Stimulated activated CD8-positive, alpha-beta memory T cell treated with anti-CD3 and anti-CD28 coated beads, Interleukin-2, amount 100 ng/mL, for 48 hours (primary cell): ENCODE measurements at places on chromosomes 1 and 21.
A peak's percentile ranks its signal among the peaks of the same experiment; 100 is the strongest.

DNA sequence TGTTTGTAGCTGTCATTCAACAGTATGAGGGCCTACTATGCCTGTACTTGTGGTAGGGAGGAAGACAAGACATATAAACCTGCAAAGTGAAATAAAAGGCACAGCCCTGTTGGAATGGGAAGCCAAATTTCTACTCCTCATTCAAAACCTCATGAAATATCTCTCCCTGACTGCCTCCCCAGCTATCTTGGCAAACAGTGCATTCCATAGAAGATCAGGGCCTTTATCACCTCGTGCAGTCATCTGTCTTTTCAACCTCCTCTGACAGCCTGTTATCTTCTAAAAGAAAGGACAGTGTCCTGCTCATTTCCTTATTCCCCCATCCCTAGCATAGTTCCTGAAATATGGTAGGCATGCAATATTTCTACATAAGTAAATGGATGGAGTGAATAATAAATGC lies 71.0 kb downstream of the SH3GLB1 start:
- DNase-seq = no peak

GRCh38 chr1:68047659-68048026 lies 2.8 kb downstream of the DIRAS3 start:
- no peak for DNase-seq

DNA sequence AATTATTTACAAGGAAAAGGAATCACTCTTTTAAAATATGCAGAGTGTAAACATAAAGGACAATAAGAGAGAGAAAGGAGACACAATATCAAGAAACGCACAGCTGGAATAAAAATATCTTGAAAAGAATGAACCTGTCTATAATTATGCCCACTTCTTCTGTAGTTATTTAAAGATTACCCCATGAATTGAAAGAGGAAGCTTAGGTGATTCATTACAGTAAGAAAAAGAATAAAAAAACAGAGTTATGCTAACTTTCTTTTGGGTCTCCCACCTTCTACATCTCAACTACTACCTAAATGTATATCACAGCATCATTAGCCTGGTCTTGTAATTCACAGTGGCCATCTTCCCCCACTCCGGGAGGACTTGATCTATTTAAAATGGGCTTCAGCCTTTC lies 182.1 kb downstream of the MRPL39 start:
- no peak for DNase-seq

- no peak for DNase-seq
Observed at GRCh38 chr1:106225403-106225802, 831.1 kb upstream of the PRMT6 start.

- DNase-seq = no peak
Observed at GRCh38 chr1:177351361-177352108, 180.8 kb downstream of the BRINP2 start.

GRCh38 chr1:235776396-235776795 lies 90.3 kb downstream of the LYST start:
- no peak for DNase-seq

DNA sequence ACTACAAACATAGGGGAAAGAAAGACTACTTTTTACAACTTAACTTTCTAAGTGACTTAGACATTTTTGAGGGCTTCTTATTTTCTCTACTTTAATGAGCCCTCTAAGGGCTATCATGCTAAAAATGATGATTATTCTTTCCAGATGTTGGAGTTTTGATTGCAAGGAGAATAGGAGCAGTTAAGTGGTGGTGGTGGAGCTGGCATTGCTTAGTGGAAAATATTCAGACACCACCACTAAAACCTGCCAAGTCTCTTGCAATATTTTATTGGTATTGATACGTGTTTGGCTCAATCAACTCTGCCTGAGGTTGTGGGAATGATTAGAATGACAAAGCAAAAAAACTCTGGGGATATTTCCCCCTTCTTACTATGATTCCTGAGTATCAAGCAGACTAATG lies 82.6 kb upstream of the PTGFR start:
- no peak for DNase-seq

DNA sequence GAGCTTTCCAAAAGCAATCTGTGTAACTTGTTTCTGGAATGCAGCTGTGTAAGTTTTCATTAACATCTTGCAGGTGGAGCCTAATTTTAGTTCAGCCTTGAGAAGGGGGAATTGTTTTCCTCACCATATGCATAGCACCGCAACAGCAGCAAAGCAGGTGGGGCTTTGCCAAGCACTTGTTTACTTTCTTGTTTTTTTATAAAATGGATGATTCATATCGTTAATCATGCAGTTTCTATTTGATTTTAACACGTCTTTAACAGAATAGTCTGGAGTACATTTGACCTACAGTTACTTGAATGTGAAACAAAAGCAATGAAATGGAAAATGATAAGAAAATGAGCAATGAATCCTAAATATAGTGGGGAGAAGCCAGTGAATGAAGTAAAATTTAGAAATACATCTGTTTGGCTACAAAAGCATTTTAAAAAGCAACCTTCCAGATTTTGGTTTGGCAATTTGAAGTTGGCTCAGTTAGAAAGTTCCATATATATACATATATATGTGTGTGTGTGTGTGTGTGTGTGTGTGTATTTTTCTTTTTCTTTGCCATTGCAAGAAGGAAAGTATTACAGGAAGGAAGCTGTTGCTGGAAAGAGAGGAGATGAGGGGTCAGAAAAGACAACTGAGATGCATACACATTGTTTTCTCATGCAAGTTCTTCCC lies 119.0 kb upstream of the ADGRL2 start:
- no peak for DNase-seq

- DNase-seq = no peak
Observed at GRCh38 chr1:14592004-14592631, 6.4 kb upstream of the KAZN start.

DNA sequence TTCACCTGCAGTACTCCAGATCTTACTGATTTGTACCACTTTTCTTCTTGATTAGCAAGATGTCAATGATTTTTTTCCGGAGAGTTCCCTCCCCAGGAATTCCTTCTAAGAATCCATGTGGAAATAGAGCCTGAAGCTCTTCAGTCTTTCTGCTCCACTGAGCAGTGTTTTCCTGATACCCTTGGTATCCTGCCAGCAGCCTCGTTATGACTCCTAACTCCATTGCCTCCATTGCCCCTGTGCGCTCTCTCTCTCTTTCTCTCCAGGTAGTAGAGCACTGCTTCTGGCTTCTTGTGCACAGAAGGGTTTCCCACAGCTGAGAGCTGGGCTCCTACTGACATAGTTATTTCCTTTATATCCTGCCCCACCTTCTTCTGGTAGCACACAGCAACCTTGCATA lies 12.2 kb downstream of the UBE2U start:
- DNase-seq = no peak

GRCh38 chr1:35288761-35289160 lies 20.3 kb downstream of the ZMYM4 start:
- DNase-seq = no peak

GRCh38 chr1:119611701-119612113 lies 36.4 kb downstream of the ZNF697 start:
- peak; percentile 62 for DNase-seq

DNA sequence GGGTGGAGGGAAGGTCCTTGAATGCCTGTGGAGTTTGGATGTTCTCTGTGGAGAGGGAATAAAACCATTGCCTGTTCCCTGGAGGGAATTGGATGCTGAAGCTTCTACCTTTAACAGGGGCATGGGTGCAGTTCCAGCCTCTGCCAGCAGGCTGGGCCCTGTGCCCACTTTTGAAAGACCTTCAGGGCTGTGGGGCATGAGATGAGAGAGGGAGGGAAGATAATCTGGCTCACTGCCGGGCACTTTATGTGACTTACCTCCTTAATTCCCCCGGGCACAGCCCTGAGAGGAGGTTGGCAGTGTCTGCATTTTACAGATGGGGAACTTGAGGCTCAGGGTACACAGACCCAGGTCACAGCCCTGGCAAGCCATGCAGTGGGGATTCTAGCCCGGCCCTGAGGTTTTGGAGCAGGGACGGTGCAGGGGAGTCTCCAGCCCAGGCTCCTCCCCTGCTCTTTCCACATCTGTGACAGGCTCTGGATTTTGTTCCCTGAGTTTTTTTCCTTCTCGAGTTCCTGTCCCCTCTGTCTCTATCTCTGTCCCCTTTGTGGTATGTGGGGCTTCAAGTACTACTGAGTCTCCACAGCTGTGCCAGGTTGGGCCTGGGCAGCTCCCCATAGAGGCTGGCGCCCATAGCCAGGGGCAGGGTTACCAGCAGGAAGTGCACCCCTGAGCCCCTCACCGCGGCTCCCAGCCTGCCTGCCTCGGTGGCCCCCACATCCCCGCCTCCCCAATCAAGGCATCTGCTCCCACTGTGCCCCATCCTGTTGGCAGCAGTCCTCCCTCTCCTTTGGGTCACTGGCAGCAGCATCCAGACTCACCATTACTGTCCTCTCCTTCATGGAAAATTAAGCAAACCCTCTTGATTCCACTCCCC lies 14.0 kb upstream of the THEMIS2 start:
- DNase-seq = peak; percentile 82

DNA sequence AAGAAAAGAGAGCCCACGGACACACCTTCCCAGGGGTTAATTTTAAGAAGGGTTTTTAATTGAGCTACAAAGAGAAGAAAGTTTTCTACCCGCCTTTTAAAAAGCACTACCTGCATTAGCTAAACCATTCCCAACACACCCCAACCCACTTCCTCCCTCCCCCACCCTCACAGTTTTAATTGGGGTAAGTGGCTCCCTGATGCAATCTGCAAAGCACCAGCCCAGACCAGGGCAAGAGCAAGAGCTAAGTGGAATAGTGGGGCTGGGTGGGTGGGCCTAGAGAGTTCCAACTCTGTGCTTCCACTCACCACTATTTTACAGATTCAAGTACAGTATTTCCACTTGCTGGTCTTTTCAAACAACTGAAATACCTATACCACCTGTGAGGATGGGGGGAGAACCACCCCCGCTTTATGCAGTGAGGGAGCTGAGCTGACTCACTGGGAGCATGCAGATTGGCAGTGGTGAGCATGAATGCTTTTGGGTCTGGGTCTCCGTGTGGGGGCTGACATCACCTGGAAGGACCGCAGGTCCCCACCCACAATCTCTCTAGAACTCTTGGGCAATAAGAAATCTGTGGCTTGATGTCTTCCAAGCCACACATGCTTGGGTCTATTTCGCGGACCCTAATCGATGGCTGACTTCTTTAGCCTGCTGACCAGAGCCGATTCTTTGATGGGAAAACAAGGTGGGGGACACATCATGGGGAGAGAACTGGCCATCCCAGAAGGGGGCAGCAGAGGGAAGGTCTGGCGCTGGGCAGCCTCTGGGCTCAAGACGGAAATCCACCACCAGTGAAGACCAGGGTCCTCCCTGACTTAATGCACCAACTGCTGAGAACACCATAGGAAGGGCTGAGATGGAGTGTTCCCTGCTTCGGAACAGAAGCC lies 95.5 kb downstream of the SSBP3 start:
- DNase-seq = no peak

- no peak for DNase-seq
Observed at GRCh38 chr21:44636209-44637017, 743 bp upstream of the KRTAP10-10 start.

DNA sequence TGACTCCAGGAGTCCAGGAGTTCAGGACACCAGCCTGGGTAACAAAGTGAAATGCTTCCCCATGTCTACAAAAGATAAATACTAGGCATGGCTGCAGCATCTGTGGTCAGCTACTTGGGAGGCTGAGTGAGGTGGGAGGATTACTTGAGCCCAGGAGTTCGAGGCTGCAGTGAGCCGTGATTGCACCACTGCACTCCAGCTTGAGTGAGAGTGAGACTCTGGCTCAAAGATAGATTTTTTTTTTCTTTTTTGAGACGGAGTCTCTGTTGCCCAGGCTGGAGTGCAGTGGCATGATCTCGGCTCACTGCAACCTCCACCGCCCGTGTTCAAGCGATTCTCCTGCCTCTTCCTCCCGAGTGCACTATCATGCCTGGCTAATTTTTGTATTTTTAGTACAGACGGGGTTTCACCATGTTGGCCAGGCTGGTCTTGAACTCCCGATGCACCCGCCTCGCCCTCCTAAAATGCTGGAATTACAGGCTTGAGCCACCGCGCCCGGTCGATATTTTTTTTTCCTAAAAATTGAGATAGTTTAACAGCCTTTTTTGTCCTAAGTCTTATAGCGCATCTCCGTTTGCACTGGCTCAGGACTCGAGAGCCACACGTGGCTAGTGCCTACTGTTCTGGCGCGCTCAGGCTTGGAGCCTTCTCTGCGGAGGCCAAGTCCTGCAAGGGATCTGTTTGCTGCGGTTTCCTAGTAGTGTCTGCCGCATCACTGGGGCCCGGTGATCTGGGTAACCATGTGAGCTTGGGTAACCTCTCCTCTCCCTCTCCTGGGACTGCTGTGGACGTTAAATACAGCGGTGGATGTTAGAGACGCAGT lies 1.0 kb upstream of the MFN2 start:
- DNase-seq = no peak

DNA sequence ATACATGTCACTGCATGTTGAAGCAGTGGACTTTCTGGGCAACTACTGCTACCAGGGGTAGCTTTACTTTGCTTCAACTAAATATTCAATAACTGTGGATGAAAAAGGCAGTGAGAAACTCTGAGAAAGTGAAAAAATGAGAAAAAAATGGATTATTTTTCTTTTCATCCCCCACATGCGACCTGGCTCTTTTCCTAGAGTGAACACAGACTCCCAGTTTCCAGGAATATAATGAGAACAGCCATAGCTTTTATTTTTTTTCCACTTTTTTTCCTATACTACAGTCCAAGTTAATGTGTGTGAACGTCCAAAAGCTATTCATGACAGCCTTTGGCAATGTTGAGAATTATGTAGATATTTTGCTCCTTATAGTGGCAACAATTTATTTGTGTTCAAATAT lies 230.4 kb downstream of the DNM3 start:
- no peak for DNase-seq

DNA sequence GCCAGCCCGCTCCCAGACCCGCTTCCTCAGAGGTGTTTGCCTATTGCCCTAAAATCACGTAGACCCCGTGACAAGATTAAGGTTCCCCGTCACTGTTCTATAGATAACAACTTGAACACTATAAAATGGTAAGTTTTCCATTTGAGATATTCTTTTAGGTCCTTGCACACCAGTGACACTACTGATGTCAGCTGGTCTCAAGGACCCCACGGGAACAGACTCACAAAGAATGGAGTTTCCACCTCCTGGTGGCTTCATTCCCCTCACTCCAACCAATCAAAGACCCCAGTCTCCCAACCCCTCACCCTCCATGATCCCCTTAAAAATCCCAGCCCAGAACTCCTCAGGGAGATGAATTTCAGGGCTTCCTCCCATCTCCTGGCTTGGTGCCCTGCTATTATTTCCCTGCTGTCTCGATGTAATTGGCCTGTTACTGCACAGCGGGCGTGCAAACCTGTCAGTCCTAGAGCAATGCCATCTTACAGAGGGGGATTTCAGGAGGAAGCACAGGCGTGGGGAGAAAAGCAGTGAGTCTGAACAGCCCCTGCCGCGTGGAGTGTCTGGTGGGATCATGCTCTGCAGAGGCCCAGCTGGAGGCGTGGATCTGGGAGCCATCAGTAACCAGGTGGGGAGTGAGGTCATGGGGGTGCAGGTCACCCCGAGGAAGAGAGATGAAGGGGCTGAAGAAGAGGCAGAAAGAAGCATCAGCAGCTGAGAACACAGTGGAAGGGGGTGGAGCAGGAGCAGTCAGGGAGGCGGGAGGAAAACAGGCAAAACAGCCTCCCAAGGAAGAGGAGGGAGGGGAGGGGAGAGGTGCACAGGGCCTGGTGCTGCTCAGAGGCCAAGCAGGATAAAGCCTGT lies 35.1 kb upstream of the LBR start:
- DNase-seq = no peak

- no peak for DNase-seq
Observed at GRCh38 chr1:244953901-244954300, 89.6 kb upstream of the HNRNPU start.
